Muscle of back (tissue), 13 donors: ENCODE measurements at places on chromosomes 11 and 22. TPM values are rescaled to one million over a fixed set of nuclear protein-coding genes. Genes with fewer than 3 reads are reported as not detected.

- peak; percentile 55 for DNase-seq
Measured at GRCh38 chr22:26751217-26751616, 93.8 kb downstream of the MIAT start.

Gene KRTAP5-1
- 1.3 TPM for polyA plus RNA-seq

- no peak for DNase-seq
Measured at GRCh38 chr11:104324276-104324675, 160.3 kb upstream of the PDGFD start.

Gene MALAT1
- 315 TPM for polyA plus RNA-seq

DNA sequence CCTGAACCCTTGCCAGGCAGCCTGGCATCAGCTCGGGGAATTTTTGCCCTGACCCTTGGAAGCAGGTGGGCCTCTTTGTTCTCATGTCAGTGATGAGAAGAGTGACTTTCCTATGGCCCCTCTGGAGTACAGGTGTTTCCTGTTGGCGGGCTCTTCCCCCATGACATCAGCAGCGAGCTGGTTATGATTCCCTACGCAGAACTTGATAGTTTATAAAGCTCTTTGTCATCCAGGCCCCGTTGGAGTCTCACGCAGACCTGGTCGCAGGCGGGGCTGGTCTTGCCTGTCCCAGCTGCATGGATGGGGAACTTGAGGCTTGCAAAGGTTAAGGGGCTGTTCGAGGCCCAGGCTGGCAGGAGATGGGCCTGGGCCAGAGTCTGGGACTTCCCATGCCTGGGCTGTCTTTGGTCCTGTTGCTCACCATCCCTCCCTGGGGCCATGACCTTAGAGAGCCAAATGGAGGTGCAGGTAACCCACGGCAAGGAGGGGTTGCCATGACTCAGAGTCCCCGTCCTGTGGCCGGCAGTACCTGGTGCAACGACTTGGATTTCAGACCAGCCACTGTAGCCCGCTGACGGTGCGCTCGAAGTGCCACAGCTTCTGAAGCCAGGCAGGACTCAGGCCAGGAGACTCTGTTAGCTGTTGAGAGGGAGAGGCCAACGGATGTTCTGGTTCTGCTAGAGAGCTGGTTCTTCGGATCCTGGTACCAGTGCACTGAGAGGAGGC, 45.9 kb upstream of the PPP6R3 start:
- no peak for DNase-seq

Gene OVOL1
- polyA plus RNA-seq: 0.31 TPM

Gene DCPS
- 21.0 TPM for polyA plus RNA-seq

DNA sequence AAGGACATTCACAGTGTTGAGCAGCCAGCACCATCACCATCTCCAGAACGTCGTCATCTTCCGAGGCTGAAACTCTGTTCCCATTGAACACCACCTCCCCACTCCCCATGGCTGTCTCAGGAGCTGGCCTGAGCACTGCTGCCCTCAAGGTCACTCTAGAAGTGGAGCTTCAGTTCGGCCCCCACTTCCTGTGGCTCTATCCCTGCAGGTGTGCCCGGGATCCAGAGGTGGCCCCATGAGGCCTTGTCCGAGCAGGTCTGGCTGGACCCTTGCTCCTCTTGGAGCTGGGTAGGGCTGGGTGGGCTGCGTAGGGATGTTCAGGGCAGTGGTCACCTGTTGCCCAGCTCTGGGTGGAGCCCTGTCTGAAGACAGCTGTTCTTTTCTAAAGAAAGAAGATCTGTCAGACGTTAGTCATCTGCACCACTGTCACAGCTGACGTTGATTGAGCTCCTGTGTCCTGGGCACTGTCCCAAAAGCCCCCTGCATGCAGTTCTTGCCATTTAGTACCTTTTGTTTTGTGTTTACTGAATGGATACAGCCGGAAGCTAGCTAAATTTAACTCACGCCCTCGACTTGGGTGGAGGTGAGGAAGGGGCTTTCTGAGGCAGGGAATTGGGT, 75.5 kb upstream of the CLDN5 start:
- DNase-seq: peak; percentile 47

GRCh38 chr11:134483291-134483690, 71.2 kb upstream of the B3GAT1 start:
- DNase-seq: no peak

DNA sequence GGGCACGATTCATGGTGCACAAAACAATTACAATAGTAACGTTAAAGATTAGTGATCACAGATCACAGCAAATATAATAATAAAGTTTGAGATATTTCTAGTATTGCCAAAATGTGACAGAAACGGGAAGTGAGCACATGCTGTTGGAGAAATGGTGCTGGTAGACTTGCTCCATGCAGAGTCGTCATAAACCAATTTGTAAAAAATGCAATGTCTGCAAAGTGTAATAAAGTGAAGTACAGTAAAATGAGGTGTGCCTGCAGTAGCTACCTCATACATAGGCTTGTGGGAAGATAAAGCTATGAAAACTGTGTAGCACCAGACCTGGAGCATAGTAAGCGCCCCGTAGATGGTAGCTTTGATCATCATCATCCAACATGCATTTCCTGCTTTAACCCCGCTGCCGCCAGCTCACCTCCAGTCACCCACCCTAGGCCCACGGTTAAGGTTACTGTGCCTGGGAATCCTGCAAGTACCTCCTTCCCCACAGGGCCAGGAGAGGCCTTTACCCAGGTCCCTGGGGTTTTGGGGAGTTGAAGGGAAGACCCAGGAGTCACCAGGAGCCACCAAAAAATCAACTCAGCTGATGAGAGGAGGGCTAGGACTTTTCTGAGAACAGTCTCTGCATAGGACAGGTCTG, 59.2 kb downstream of the MYO7A start:
- no peak for DNase-seq

- DNase-seq: no peak
Measured at GRCh38 chr11:65423516-65424204, 1.1 kb downstream of the NEAT1 start.

DNA sequence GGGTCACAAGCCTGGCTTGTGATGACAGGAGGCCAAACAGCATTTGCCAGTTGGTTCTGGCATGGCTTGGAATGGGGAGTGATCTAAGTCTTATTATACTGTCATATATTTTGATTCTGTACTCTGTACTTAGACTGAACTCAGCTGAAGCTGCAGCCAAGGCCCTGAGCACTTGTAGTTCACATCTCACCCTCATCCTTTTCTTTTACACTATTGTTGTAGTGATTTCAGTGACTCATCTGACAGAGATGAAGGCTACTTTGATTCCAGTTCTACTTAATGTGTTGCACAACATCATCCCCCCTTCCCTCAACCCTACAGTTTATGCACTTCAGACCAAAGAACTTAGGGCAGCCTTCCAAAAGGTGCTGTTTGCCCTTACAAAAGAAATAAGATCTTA, 843 bp downstream of the OR56B1 start:
- DNase-seq: no peak

Gene ANO1
- polyA plus RNA-seq: 6.1 TPM

Gene SYT8
- 0.26 TPM for polyA plus RNA-seq

Gene CBLIF
- not detected for polyA plus RNA-seq

DNA sequence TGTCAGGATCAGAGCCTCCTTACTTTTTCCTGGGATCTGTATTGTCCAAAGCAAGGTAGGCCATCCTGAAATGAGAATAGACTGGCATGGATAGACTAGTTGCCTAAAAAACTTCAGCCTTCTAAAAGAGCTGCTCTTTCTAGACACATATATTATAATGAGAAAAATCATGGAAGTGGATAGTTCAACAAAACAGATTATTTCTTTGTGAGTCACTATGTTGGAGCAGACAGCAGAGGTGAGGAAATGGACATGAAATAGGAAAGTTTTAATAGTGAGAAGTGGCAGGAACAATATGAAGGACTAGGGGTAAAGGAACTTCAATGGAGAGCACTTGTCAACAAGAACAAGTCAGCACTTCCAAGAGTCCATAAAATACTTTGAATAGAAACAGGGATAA, 101.9 kb upstream of the ANO3 start:
- no peak for DNase-seq

DNA sequence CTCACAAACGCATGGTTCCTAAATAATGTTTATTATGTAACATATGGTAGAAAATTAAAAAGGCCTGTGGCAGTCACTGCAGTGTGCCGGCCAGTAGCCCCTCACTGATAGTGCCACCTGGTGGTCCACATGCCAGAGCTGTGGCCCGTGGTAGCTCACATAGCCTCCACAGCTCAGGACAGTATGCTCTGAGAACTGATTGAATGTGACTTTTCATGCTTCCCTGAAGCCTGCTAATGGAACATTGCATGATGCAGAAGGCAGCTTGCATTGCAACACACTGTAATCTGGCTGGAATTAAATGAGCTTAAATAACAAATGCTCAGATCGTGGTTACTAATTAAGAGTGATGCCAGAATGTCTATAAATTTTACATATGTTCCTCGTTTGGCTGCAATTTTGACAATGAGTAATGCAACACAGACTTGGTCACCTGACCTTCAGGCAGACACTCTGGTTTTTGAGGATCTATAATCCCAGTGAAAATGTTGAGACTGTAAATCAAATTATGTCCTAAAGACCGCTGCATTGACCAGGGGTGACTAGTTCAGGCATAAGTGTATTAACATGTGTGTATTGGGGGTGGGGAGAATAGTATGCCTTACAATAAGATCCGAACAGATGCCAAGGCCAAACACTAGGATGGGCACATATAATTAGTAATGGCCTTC, 566.4 kb downstream of the METTL15 start:
- DNase-seq: peak; percentile 76

Gene CHRNA10
- polyA plus RNA-seq: 3.3 TPM

GRCh38 chr11:45518833-45519535, 146.4 kb downstream of the CHST1 start:
- DNase-seq: no peak

DNA sequence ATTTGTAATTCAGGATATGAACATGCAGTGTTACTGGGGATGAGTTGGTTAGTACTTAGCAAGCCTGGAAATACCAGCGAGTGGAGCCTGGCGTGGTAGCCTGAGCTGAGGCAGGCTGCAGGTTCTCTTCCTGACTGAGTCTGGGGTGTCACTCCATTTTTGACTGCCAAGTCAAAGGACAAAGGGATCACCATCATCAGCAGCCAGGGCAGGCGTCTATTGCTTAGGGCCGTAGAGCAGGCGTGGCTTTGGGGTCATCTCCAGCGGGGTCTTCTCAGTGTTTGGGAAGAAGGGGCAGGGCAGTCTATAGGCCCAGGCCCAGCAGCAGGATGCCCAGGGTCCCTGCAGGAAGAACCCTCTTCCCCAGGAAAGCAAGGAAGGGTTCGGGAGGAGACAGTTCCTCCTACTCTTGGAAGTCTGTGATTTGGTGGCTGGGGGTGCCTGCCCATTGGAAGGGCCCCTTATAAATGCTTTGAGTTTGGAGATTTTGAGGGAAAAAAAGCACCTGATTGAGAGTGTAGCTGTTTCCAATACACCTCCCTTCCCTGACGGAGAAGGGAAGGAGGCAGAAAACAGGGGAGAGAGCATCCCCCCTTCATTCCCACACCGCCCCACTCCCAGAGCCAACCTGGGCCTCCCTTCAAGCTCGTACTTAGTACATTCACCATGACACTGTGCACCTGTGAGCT, 51.5 kb upstream of the SPATA19 start:
- no peak for DNase-seq

DNA sequence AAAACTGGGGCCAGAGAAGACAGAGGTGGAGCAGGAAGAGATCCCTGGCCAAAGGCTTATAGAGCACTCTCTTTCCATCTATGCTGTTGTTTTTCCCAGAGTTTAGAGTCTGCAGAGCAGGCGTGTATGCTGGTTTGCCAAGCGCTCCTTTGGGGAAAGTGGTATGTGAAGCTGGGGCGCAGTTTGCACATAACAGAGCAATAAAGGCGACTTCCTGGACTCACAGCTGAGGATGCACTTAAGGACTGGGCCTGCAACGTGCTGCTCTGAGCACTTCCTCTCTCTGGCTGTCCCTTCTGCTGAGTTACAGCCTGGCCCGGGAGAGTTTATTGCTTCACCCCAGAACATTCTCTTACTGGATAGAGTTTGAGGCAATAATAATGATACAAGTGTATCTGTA, 41.7 kb downstream of the THAP12 start:
- peak; percentile 77 for DNase-seq

DNA sequence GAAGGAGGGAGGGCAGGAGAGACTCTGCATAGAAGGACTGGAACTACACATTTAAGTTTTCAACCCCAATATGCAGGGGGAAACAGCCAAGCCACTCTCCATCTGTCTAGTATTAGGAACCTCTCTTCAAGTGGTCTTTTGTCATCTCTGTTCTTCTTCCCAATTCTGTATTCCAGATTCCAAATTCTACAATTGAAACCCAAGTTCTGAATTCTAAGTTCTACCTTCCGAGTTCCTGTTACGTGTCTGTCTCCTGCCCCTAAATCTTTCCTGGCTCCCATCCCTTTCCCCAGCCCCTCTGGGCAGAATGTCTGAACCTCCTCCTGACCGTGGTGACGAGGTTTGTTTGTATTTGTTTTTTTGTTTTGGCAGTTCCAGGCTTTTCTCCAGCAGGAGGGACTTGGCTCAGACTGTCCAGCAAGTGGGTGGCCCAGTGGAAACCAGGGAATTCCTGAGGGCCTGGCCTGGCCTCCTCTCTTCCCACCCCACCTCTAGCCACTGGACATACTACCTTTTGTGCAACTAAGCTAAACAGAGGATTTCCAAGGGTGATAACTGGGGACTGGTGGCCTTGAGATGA, 1.6 kb upstream of the THOC5 start:
- peak; percentile 46 for DNase-seq

- DNase-seq: peak; percentile 24
Measured at GRCh38 chr11:67507242-67507863, 609 bp downstream of the CDK2AP2 start.

Gene OR51B2
- not detected for polyA plus RNA-seq

DNA sequence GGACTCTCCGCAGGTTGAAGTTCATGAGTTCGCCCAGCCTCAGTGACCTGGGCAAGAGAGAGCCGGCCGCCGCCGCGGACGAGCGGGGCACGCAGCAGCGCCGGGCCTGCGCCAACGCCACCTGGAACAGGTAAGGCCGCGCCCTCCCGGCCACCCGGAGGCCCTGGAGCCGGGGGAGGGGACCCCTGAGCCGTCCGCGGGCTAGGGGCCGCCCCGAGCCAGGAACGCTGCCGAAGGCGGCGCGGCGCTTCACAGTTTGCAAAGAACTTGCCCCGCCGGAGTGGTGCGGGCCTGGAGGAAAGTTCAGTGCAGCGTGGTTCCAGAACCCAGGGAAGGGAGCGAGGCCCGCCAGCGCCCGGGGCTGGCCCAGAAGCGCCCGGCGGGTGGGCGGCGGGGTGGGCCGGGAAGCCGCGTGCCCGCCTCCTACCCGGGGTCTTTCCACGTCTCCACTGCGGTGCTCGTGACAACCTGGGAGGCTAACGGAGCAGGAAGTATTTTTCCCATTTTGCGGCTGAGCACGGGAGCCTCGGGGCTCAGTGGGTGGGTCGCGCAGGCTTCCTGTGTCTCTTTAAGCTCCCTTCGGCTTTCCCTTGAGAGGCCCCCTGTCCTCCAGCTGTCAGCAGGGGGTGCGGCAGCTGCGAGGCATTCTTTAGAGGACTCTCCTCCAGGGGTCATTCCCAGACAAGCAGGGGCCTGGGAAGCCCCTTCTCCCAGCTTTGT, 635 bp downstream of the PRR5 start:
- DNase-seq: peak; percentile 43

- DNase-seq: peak; percentile 84
Measured at GRCh38 chr11:82995235-82995634, 76.5 kb downstream of the RAB30 start.

DNA sequence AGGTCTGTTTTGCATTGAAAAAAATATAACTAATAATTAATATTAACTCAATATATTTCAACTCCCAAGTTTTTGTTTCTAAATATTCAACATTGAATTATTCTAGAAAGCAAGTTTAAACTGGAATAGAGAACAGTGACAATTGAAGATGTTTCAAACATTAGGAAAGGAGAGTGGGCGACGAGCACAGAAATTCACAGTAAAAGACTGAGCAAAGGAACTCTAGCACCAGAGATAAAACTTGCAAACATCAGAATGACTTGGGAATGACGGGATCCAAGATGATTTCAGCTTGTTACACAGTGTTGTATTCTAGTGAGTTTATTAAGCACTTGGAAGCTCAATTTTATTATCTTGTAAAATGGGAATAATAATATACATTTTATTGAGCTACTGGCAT, 56.6 kb upstream of the CNTN5 start:
- no peak for DNase-seq

Gene APOL6
- polyA plus RNA-seq: 2.0 TPM
